GM10248 (cell line): ENCODE measurements at places on chromosomes 13 and 19.

DNA sequence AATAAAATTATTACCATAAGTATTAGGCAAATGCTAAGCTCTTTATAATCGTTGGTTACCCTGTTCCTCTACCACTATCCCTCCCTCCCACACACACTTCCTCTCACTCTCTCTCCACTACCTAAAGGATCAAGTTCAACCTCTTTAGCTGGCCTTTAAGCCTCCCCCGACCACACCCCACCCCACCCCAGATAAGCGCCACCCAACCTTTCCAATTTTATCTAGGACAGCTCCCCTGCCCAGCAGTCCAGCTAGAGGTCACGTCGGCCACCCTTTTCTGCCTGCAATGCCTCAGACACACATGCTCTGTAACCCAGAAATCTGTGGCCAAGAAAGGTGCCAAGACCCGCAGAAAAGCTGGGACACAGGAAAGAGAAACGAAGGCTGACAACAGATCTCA, 1.1 kb downstream of the LYPD4 start:
- no peak for DNase-seq

- DNase-seq: no peak
Observed at GRCh38 chr13:28671126-28671792, 12.3 kb downstream of the POMP start.

DNA sequence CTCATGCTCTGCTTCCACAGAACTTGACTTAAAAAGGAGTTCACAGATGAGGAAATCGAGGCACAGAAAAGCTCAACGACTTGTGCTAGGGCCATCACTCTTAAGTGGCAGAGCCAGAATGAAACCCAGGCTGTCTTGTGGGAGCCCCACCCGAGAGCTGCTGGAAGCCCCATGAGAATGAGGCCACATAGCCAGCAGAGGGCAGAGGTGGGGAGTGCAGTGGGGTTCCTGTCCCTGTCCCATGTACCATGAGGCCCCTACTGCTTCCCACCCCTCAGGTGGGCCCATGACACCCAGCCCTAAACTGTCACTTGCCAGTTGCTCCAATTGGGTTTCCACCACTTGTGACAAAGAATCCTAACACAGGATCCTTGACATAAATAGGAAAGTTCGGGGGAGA, 175.9 kb downstream of the IRS2 start:
- peak; percentile 8 for DNase-seq

GRCh38 chr19:2462635-2463421, 6.1 kb upstream of the LMNB2 start:
- no peak for DNase-seq

DNA sequence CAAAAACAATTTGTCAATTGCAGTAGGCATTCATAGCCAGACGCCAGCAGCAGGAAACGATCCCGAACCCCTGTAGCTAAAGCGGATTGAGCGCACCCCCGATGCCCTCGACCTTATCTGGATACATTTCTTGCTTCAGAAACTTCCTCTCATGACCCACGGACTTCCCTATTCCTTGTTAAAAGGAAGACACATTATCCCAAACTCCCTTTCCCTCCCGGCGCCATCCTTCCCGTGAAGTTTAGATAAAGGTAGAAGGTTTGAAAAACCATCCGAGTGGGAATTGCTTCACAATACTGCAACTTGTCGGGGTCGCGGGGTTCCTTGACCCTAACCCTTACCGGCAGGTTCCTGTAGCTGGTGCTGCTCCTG, 977 bp downstream of the PCDH20 start:
- DNase-seq: no peak

DNA sequence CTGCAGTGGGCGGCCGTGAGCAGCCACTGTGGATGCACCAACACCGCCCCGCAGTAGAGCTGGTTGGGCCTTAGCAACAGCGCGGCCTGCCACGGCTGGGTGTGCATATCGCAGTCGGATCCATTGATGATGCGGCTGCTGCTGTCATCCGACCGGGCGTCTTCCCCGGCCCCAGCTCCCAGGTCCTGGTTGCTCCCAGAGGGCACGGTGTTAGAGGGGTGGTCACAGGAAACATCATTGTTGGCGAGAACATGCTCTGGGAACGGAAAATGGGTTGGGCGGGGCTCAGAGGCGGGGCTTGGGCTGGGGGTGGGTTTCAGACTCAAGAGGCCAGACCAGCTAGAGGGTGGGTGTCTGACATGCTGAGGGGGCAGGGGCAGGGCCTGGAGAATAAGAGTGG, 3.0 kb downstream of the KLK5 start:
- DNase-seq: no peak

GRCh38 chr13:30776661-30777060, 41.3 kb downstream of the ALOX5AP start:
- DNase-seq: no peak

DNA sequence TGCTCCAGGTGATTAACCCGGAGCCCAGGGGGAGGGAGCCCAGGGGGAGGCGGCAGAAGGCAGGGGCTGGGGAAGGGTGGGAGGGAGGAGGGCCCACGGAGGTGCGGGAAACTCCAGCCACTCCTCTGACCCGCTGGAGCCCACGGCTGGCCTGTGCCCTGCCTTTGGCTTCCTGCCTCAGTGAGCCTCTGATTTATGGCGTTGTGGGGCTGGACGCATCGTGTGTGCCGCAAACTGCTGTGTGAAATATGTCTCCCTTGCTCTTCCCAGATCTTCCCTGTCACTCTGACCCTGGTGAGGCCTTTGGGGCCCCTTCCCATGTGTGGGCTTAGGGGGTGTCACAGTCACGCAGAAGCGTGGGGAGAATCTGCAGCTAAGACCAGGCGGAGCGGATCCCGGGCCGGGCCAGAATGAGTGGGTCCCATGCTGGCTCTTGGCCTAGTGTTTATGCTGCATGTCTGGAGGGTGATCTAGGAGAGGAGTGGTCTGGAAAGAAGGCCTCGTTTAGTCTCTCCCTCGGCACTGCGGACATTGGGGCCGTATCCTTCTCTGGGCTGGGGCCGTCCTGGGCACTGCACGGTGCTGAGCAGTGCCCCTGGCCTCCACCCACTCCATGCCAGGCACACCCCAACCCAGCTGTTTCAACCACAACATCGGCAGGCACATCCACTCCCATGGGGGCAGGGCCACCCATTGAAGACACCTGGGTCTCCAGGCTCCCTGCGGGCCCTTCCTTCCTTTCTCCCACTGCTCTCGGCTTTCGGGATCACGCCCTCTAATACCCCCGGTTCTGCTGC, 123.0 kb downstream of the KDM4B start:
- no peak for DNase-seq

GRCh38 chr13:21310220-21310619, 133.8 kb downstream of the MRPL57 start:
- no peak for DNase-seq

GRCh38 chr13:112771877-112772538, 82.2 kb downstream of the ATP11A start:
- DNase-seq: no peak

DNA sequence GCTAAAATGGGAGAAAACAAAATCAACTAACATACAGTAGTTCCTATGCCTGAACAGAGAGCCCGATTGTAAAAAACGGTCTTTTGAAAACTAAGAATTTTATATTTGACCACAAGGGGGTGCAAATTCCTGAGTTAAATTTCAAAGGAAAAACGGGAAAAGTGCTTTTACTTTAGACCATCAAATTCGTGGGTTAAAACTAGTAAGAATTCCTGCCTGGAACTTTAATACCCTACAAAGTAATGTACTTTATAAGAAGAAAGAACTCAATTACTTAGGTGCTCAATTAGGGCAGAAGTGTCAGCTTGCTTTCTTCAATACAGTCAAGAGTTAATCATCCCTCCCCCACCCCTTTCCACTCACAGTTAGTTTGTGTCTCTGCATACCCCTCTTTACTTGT, 69.8 kb downstream of the KCNRG start:
- DNase-seq: no peak

DNA sequence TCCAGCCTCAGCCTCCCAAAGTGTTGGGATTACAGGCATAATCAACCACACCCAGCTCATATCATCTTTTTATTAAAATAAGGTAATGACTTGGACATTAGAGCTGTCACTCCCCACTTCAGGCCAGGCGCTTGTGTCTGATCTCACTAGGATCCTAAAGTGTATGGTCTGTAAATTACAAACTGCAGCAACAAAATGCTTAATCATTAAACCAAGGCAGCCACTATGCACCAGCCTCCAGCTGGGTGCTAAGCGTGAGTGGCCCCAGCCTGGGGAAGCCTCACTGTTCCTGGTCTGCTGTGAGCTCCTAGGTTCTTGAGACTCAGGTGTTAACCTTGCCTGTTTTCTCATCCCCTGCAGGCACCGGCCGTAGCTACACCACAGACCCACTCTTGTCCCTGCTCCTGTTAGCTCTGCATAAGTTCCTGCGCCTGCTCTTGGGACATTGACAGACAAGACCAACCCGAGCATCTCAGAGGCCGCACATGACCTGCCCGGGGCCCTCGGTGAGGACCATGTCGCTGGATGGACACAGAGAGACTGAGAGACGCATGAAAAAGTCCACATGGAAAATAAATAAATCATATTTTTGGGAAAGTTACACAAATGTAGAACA, 37.8 kb downstream of the VSTM2B start:
- no peak for DNase-seq

DNA sequence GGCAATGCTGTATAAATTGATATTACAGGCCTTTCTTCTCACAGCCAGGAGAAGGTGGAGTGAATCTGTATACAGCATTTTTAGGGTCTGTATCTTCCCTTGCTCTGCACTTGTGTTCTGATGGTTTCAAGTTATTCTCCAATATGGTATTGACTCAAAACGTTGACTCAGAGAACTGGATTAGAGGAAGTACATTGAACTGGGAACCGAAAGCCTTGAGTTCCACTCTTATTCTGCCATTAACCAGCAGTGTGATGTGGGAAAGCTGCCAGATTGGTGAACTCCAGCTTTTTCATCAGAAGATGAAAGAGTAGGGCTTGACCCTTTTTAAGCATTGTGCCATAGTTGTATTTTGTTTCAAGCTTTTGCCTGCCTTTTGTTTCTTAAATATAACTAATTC, 167.7 kb downstream of the SPRY2 start:
- DNase-seq: no peak

- no peak for DNase-seq
Observed at GRCh38 chr13:99151516-99151915, 49.1 kb upstream of the UBAC2 start.

DNA sequence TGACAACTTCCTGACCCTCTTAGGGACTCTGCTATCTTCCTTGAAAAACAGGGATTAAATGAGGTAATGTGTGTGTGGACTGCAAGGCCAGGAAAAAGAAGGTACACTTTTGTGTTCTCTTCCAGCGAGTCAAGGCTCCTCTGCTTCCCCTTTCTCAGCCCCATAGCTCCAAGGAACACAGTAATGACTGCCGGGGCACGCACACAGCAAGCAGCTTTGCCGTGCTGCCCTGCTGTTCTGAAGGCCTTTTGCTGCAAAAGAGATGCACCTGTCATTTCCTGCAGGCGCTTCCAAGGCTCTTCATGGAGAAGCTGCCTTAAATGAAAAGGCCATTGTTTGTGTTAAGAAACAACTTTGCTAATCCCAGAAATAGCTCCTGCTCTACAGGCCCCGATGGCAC, 84.6 kb downstream of the CYSLTR2 start:
- DNase-seq: no peak

- DNase-seq: no peak
Observed at GRCh38 chr13:113546571-113547237, 37.8 kb upstream of the TFDP1 start.

DNA sequence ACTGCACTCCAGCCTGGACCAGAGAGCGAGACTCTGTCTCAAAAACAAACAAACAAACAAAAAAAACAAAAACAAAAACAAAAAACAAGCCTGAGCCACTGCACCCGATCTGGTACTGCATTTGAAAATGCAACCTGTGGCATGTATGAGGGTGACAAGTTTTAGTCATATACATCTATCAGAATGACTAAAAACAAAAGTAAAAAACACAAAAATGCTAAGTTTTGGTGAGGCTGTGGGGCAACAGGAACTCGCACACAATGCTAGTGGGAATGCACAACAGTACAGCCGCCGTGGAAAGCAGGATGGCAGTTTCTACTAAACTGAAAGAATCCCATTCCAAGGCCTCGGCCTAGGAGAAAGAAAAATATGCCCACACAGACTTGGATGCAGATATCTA, 7.8 kb downstream of the EBPL start:
- peak; percentile 38 for DNase-seq

DNA sequence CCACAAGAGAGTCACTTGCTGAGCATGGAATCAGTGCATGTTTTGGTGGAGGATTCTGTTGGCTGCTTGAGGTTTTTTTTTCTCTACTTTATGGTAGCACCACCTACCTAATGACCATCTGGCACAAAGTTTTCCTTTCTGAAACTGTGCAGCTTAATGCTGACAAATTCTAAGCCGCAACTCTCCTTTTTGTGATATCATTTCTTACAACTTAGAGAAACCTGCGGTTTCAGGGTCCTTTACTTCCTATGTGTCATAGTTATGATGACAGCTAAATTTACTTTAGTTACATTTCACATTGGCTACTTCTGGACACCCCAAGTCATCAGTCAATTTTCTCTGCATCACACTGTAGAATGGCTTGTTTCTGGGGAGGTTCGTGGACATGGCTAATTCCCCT, 115.4 kb upstream of the TMTC4 start:
- DNase-seq: no peak

GRCh38 chr13:29782798-29783197, 67.6 kb downstream of the UBL3 start:
- DNase-seq: no peak

- no peak for DNase-seq
Observed at GRCh38 chr13:28179974-28180373, 41.6 kb downstream of the PAN3 start.

- DNase-seq: no peak
Observed at GRCh38 chr13:71517004-71517403, 350.0 kb downstream of the DACH1 start.

DNA sequence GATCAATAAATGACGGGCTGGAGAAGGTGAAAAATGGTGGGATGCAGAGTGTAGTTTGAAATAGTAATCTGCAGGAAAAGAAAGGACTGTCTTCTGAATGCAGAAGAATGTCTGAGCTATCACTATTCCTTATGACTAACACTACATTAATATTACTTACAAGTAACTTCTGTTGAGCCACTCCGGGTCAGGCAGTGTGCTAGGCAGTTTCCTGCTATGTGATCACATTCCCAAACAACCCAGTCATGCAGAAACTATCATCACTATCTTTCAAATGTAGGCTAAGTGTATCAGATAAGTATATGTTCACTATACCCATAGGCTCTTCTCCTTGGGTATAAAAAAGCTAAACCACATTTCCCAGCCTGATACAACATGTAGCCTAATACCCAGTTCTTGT, 6.6 kb downstream of the ZNF599 start:
- DNase-seq: no peak

GRCh38 chr13:99276706-99277105, 18.5 kb upstream of the GPR18 start:
- no peak for DNase-seq

GRCh38 chr19:37790244-37790925, 11.0 kb upstream of the ZNF573 start:
- DNase-seq: no peak

GRCh38 chr13:22175241-22175640, 504.4 kb downstream of the FGF9 start:
- no peak for DNase-seq

GRCh38 chr13:108940121-108940520, 310.7 kb downstream of the MYO16 start:
- DNase-seq: no peak
